ENCODE measurements at places on chromosomes 3 and 15.

DNA sequence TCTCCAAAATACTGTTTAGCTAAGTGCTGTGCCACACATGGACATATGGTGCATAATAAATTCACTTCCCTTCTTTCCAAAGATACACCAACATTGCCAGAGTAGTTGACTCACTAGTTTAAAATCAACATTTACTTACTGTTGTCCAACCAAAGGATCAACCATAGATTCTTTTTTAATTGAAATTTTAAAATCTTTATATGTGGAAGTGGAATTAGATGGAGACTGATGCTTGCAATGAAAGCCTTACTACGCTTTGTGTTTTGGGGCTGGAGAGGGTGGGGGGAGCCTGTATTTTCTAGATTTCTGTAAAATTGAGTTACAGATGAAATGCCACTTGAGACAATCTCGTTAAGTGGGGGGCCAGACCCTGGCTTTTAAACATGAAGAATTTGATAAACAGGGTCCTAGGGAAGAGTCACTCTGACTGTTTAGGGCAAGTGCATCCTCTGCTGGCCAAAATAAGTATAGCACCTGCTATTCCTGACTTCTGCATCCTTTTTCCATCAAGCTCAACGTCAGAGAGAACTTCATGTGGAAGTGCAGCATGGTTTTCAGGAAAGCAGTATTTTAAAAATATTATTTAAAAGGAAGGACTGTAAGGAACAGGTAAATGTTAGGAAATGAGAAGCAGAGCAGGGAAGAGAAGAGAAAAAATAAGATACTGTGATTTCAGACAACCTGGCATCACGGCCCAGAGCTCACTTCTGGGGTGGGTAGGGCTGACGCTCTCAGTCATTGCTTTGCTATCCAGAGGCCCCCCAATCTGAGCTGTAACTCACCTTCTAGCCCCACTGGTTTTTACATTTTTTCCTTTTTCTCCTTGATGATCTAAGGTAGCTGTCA lies 76.7 kb downstream of the BOC start:
- peak; percentile 60 for DNase-seq

DNA sequence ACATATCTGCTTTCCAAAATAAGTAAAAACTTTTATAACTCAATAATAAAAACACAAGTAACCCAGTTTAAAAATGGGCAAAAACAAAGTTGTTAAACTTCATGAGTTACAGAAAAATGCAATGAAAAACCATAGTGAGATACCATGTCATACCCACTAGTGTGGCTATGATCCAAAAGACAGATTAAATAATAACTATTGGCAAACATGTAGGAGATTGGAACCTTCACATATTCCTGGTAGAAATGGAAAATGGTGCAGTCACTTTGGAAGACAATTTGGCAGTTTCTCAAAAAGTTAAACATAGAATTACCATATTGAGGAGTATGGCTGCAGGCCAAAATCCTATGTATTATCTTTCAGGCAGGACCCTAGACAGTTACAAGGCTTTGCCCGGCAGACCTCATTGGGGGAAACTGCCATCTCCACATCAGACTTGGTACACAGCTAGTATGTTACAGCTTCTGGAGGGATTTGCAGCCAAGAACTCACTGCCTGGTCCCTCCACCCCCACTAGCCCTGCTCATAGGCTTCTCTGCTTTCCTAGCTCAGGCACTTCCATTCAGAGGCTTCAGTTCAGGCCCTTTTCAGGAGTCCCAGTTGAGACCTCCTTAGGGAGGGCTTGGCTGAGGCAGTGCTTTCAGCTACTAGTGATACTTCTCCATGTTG lies 147.8 kb downstream of the NEK10 start:
- DNase-seq: no peak

GRCh38 chr3:18283680-18284079 lies 141.5 kb downstream of the SATB1 start:
- no peak for DNase-seq

DNA sequence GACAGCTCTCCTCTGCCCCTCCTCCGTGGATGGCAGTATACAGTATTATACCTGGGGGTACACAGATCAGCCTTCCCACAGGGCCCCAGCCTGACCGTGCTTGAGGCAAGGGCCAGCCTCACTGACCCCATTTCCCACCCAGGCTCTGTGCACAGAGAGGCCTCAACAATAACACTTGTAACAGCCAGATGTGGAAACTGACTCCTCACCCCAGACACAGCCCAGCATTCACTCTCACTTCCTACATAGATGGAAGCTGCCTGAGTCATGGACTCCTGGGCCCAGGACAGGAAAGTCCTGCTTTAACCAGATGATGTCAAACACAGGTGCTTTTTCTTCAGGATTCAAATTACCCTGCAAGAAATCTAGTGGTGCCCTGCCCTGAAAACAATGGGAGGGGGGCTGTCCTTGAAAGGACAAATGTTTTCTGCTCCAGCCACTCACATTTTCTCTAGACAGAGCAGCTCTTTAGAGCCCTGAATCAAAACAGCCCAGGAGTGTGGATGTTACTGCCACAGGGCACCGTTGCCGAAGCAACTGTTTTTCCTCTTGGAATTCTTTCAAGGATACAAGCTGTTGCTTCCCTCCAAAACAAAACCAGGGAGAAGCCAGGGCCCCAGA lies 16.4 kb downstream of the CCDC12 start:
- no peak for DNase-seq

- no peak for DNase-seq
These were observed 276.6 kb upstream of the NR2F2 start for GRCh38 chr15:96053781-96054428.

DNA sequence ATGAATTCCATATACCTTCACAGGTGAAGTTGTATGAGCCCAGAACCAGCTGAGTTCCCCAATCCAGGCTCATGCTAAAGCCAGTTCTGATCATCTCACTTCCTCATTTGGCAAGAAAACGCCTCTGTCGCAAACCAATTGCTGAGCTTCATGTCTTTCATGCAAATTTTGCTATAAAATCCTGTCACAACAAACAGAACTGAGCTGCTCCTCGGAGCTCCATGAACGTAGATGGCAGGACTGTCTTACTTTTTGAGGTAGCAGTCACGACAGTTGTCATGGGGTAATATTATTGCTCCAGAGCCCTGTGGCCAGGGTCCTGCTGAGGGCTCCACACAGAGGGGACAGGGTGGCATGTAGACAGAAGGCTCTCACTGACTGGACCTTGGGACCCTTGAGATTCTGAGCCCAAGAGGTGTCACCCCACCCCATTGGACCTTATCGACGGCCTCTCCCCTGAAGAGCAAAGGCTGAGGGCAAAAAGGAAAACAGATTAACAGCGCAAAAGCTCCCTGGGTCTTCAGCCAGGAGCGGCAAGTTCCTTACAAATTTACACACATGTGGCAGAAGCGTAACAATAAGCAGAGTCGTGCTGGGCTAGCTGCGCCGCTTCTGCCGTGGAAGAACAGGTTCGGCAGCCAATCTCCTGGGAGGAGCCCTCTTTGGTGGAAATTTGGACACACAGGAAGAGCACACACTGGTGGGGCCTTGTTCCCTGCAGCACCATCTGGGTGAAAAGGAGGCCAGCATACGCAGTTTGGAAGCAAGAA lies 249.2 kb downstream of the OPA1 start:
- no peak for DNase-seq

DNA sequence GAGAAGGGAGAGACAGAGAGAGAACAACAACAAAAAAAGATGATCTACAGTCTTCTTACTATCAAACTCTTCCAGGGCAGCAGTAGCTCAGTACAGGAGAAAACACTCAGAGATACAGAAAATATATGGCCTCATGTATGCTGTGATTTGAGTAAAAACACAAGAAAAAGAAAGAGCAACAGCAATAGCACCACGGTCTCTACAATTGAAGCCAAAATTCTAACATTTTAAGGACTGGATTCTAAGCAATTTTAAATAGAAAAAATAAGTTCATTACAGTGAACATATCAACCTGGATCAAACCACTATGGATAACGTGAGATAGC lies 43.5 kb upstream of the ALCAM start:
- no peak for DNase-seq

- DNase-seq: no peak
These were observed 50.4 kb upstream of the GRIP2 start for GRCh38 chr3:14590569-14590968.

DNA sequence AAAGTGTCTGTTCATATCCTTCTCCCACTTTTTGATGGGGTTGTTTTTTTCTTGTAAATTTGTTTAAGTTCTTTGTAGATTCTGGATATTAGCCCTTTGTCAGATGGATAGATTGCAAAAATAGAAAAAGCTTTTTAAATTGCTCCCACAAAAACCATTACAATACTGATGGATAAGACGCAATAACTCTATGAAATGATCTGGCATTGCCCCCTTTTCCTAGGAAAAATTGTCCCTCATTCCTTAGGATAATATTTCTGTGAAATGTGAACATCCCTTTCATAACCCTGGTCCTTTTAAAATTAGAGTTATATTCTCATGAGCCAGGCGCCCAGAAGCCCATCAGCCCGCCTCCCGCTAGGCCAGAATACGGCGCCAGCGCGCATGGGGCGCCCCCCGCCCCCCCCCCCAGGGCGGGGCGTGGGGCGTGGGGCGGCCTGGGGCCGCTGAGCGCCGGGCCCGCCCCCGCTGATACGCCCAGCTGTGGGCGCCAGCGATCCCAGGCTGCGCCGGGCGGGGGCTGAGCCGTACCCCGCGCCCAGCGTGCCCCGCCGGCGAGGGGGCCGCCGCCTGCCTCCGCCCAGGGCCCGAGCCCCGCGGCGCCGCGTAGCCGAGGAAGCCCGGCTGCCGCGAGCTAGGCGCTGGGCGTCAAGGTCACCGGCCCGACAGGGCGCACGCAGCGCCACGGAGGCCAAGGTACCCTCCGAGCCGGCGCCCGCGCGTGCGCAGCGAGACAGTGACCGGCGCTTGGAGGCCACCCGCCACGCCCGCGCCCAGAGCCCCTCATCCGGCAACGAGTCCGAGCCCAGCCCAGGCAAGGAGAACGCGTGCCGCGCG lies 11.1 kb upstream of the ROPN1B start:
- DNase-seq: no peak

DNA sequence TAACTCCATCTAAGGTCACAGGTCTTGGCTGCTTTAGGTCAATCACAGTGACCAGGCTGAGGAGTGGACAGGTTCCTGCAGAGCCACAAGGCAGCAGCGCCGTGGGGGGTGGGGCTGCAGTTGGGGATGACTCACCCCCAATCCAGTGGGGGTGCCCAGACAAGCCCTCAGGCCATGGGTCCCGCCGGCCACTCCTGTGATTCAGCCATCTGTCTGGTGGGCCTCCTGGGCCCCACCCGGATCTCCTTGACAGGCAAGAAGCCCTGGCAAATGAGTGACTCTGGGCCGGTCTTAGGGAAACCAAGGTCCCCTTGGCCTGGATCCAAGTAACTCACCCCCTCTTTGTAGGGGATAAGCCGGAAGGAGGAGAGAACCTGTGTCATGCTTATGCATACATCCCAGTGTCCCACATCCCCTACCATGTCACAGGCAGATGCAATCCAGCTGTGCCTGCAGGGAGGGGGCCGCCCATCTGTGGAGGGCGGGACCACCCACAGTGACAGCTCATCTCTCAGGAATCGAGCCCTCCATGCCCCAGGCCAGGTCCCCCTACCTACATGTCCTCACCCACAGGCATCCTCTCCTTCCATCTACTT lies 495 bp upstream of the COL7A1 start:
- no peak for DNase-seq

DNA sequence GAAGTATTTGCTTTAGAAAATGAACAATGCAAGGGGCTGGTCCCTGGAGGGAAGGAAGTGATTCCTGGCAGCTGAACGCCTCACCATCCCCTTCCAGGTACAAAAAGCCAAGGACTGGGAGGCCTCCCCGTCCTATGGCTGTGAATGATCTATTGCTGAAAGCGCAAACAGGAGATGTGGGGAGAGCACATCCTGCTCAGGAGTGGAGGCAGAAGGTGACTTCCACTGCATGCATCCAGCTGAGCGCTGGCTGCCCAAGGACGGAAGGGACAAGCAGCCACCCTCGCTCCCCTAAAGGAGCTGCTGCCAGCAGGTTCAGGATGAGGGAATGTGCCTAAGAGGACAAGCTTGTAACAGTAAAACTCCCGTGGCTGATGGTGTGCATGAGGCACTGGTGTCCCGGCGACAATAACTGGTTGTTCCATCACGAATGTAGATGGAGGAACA lies 41.4 kb downstream of the ABTB1 start:
- DNase-seq: no peak

GRCh38 chr15:49135911-49136310 lies 19.5 kb downstream of the COPS2 start:
- no peak for DNase-seq

DNA sequence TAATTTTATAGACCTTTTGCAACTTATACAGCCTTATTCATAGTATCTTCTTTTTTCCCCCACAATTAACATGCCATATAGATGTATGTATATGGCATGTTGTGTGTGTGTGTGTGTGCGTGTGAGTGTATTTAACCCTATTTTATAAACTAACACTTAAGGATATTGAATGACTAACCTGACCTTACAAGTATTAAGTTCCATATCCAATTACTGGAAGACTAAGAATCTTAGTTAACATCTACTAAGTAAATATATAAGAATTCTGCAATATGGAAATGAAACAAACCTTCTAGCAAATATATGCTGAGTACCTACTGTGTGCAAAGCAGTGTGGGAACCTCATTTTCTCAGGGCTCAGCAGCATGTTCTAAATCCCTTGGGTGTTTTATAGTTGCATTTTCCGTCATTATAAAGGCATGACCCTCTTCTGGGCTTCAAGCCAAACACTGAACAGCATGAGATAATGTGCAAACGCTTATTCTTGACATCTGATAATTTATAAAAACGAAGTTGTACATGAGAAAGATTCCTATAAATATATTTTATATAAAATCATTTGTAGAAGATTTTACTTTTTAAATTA lies 105.5 kb downstream of the NLGN1 start:
- DNase-seq: no peak

- no peak for DNase-seq
These were observed 185.5 kb upstream of the ANKRD28 start for GRCh38 chr3:15983232-15983631.

DNA sequence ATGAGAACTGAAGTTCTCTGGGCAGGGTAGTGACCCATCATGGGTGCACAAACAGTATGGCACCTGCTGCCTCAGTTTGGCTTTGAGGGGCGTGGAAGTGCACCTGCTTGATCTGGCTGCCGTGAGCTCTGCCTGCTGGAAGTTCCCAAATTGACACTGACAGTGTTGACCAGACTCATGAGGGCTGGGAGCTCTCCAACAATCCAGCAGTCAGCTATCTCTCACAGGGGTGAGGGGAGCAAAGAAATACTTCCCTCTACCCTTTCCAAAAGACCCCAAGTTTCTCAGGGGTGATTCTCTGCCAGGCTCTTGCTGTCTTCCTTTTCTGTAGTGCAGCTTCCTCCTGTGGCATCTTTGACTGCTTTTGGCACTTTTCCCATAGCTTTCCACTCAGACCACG lies 49.4 kb upstream of the ROBO1 start:
- no peak for DNase-seq

GRCh38 chr3:170709046-170709445 lies 123.2 kb upstream of the SLC7A14 start:
- DNase-seq: no peak

- no peak for DNase-seq
These were observed 266.6 kb upstream of the TPM1 start for GRCh38 chr15:62775932-62776331.

DNA sequence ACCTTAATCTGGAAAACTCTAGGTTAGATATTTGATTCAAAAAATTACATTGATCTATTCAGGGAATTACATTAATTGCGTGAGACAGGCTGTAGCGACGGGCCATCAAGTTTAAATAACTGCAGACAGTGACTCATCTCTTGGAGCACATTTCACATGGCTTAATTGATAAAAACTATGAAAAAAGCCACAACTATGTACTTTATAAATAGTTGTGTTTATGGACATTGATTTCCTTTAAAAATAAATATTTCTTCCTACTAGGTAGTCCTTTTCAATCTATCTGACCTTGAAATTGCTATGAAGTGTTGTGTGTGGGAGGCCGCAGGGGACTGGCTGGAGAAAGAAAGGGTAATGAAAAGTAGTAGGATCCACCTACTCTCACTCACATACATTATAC lies 157.8 kb downstream of the IL1RAP start:
- no peak for DNase-seq
